ENCODE measurements at places on chromosomes 6 and 20.

GRCh38 chr6:104418125-104418524 is 441.6 kb downstream of the HACE1 start:
- DNase-seq, result no peak

GRCh38 chr6:76552268-76552667 is 479.8 kb upstream of the IMPG1 start:
- no peak for DNase-seq

GRCh38 chr20:21522481-21523280 is 8.8 kb upstream of the NKX2-2 start:
- DNase-seq, result no peak

GRCh38 chr6:43078691-43079090 is 2.6 kb downstream of the PTK7 start:
- DNase-seq, result peak; percentile 90

DNA sequence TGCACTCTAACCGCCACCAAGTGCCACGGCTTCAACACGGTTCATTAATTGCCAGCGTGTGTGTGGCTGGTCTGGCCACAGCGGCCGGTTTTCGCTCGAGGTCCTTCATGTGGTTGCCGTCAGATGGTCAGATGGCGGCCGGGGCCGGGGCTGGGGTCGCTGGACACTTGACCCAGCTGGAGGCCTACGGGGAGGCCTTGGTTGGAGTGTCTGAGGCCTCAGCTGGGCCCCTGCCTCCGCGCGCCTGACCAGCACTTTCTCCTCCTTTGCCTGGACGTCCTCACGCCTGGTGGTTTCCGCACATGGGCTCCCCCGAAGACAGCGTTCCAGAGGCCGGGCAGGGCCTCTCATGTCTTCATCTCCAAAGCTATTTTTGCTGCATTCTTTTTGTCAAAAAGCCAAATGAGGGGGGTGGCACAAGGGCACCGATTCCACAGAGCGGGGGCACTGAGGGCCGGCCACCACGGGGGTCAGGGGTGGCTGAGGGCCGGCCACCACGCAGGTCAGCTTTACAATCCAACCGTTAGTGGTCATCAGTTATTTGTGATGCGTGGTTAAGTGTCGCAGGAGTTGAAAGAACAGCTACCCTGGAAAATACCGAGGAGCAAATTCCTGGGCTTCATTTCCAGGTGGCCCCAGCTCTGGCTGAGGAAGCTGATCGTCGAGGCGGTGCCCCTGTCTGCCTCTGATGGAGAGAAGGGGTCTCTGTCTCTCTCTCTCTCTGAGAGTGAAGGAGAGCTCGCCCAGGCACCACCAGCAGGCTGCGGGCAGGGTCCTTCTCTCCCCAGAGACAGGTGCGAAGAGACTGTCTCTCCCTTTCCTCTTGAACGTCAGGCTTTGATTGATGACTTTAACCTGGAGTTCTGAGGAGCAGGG is 50.5 kb upstream of the FRMD1 start:
- DNase-seq, result no peak

DNA sequence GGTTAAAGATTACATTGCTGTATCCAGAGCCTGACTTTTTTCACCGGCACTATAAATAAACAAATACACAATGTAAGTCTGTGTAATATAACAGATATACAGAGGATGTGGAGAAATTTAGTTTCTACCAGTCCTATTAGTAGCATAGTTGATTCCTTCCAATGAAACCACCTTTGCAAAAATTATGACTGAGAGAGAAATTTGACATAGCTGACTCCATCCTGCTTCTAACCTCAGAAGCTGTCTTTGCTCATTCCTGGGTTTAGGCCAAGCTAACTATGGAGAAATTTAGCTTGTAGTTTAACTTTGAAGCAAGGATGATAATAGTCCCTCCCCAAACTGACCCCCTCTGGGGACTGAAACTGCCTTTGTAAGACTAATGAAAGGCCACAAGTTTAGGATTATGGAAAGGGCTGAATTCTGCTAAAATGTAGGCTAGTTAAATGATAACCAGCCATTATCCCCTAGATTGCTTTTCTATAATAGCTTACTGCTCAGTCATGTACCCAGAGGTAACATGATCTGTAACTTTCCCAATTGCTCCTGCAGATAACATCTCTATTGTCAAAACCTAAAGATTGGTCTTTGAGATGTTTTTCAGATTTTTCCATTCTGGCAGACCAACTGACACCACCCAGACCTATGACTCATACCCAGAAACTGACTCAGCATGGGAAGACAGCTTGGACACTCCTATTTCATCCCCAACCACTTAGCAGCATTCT is 172.8 kb upstream of the ARG1 start:
- DNase-seq, result peak; percentile 75

- DNase-seq, result peak; percentile 80
These were observed 42.5 kb downstream of the EIF2S2 start for GRCh38 chr20:34069341-34070078.

DNA sequence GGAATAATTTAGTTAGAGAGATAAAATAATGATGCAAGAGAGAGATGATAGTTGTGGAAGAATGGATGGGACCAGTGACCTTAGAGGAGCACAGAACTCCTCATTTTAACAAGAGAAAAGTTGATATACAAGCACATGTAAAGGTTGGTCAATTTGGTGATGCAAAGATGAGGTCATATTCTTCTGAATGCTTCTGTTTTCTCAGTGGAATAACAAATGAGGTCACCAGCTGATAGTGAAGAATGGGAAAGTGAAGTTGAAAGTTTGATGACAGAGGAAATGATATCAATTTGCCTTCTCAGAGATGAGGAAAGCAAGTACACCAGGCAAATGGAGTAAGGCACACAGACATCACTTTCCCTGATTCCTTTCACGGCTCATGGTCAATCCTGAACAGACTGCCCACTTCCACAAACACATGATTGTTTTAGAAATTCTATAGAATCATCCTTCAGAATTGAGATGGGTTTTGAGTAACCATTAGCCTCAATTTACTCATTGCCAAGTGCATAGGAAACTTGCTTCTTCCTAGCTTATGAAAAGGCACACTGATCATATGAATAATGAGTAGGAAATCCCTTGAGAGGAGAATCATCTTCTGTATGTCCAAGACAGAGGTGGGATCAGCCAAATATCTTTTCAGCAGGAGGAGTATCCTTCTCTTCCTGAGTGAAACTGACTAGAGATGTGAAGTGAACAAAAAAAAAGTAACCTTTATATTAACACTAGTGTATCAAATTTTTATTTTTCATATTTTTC is 82.4 kb upstream of the TCF21 start:
- no peak for DNase-seq

DNA sequence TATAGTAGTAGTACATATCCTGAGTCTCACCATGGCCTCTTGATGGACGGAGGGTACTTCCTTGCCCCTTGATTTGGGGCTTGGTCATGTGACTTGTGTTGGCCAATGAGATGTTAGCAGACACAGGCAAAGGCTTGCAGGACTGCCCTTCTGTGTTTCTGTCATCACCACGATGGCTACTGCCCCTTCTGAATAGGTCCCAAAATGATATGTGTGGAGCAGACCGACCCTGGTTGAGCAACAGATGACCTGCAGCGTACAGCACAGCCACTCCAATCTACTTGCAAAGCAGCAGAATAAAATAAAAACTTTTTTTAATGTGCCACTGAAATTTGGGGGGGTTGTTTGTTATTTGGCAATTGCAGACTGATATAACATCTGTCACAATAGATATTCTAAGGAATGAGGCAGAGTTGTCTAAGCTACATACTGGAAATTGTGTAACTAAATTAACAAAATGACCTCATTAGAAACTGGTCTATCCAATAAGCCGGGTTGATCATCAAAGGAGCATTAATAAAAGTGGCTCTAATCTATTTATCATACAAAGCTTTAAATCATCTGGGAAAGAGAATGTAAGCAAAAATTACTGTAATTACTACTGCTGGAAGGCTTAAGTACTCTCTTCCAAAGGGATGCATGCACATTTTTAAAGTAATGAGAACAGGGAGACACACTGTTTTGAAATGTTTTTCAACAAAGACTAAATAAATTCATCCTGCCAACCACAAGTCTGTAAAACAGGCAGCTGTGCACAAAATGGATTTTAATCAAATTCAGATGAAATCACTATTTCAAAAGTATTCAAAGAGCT is 209.5 kb downstream of the KIF16B start:
- DNase-seq, result peak; percentile 64

- DNase-seq, result no peak
These were observed 229.1 kb upstream of the JARID2 start for GRCh38 chr6:15016813-15017212.

GRCh38 chr6:155125906-155126305 is 130.8 kb downstream of the TIAM2 start:
- DNase-seq, result peak; percentile 90
